Esophagus muscularis mucosa (tissue), 4 donors: ENCODE measurements at places on chromosomes 16 and 17. TPM values are rescaled to one million over a fixed set of nuclear protein-coding genes. Genes with fewer than 3 reads are reported as not detected.

DNA sequence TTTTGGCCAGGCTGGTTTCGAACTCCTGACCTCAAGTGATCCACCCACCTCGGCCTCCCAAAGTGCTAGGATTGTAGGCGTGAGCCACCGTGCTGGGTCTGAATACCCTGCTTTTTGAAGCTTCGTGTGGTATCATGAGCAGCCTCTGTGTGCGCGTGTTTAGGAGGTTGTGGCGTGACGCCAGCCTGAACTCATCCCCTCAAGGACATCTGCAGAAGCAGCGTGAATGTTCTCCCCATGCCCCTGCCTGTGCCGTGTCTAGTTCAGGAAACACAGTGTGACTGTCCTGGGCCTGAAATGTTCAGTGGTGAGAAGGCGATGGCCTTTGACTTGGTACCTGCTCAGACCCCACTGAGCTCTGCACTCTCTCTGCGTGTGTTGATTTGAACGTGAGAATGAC is 35.6 kb downstream of the RNF213 start:
- no peak for DNase-seq

DNA sequence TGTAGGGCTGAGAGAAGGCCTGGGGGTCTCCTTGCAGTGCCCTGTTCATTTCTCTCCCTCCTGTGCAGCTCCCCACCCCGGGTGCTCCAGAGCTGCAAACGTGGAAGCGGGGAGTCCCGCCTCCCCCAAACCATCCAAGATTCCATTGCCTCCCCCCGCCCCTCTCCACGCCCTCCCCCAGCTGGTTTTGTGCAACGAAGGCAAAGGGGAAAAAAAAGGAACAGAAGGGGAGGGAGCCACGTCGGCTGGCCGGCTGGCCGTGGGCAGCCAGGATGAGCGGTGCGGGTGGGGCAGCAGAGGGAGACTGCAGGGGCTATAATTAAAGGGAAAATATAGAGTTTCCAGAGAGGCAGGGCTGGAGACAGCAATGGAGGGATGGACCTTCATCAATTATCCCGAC is 1.7 kb upstream of the COL1A1 start:
- DNase-seq = no peak

- DNase-seq = no peak
Measured at GRCh38 chr16:71467810-71468209, 5.8 kb upstream of the ZNF23 start.

GRCh38 chr16:79047337-79047736 is 553.2 kb downstream of the MAF start:
- DNase-seq = no peak

- no peak for DNase-seq
Measured at GRCh38 chr16:5885521-5885920, 787.9 kb upstream of the EEF2KMT start.

DNA sequence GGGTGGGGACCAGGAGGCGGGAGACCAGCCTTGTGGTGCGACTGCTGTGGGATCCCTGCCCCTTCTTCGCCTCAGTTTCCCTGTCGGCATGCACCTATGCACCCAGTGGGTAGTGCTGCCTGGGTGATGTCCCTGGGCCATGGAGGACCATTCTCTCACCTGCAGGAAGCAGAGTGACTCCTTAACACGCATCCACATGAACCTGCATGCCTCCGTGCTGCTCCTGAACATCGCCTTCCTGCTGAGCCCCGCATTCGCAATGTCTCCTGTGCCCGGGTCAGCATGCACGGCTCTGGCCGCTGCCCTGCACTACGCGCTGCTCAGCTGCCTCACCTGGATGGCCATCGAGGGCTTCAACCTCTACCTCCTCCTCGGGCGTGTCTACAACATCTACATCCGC is 25.2 kb downstream of the ADGRG5 start:
- DNase-seq = no peak

Gene GRAPL
- total RNA-seq = not detected

DNA sequence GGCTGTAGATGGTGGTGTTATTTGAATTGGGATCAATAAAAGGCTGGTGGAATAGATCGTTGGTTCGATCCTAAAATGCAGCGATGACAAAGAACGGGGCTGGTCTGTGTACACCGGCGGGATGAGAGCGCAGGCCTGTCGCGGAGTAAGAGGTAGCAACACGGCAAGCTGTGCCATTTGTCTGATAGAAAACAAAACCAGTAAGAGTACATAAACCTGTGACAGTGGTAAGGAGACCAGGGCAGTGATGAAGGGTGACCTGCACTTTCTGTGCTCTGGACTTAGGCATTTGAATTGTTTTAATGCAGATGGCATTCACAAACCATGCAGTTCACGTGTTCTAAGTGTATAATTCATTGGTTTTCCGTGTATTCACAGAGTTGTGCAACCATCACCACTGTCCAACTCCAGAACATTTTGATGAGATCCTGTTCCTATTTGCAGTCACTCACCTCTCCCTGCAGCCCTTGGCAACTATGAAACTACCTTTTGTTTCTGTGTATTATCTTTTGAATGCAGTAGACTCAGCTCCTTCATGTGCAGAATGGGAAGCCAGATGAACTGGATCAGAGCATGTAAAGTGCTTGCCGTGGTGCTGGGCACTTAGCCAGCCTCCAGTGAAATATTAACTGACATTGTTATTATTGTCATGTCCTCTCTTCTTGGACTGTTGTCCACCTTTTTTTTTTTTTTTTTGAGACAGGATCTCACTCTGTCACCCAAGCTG is 286.1 kb downstream of the SNX29 start:
- DNase-seq = no peak

Gene CNTNAP4
- 0.80 TPM for total RNA-seq

DNA sequence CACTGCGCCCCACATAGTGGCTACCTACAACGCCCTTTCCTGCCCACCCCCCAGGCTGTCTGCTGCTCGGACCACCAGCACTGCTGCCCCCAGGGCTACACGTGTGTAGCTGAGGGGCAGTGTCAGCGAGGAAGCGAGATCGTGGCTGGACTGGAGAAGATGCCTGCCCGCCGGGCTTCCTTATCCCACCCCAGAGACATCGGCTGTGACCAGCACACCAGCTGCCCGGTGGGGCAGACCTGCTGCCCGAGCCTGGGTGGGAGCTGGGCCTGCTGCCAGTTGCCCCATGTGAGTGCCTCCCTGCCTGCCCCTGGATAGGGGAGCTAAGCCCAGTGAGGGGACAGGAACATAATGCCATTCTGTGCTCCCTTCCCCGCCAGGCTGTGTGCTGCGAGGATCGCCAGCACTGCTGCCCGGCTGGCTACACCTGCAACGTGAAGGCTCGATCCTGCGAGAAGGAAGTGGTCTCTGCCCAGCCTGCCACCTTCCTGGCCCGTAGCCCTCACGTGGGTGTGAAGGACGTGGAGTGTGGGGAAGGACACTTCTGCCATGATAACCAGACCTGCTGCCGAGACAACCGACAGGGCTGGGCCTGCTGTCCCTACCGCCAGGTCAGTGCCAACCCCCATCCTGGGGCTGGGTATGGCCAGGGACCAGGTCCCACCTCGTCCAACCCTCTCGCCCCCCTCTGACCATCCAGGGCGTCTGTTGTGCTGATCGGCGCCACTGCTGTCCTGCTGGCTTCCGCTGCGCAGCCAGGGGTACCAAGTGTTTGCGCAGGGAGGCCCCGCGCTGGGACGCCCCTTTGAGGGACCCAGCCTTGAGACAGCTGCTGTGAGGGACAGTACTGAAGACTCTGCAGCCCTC is 7.1 kb downstream of the GRN start:
- DNase-seq = no peak

DNA sequence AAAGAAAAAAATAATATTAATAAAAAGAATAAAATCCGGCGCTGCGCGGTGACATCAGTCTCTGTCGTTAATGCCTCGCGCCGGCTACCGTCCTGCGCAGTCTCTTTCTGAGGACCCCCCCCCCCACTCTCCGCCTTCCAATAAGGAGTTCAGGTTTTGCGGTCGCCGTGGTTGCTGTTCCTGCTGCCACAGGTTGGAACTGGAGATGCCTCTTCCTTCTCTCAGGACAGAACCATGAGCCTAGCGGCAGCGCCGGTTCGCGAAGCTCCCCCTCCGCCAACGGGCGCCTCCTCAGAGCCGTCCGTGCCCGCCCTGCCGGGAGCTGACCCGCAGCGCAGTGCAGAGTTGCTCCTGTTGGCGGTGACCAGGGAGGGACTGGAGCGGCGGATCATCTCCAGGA is 2093.4 kb downstream of the TP53TG3F start:
- DNase-seq = no peak

- no peak for DNase-seq
Measured at GRCh38 chr17:550463-551180, 164.0 kb downstream of the VPS53 start.

- DNase-seq = no peak
Measured at GRCh38 chr17:35578929-35579432, 610 bp upstream of the PEX12 start.
